Hematopoietic multipotent progenitor cell treated with erythropoietin and hydrocortisone succinate and interleukin-3 and kit ligand, for 17 days (in vitro differentiated cells): ENCODE measurements at places on chromosomes 13 and 19.

DNA sequence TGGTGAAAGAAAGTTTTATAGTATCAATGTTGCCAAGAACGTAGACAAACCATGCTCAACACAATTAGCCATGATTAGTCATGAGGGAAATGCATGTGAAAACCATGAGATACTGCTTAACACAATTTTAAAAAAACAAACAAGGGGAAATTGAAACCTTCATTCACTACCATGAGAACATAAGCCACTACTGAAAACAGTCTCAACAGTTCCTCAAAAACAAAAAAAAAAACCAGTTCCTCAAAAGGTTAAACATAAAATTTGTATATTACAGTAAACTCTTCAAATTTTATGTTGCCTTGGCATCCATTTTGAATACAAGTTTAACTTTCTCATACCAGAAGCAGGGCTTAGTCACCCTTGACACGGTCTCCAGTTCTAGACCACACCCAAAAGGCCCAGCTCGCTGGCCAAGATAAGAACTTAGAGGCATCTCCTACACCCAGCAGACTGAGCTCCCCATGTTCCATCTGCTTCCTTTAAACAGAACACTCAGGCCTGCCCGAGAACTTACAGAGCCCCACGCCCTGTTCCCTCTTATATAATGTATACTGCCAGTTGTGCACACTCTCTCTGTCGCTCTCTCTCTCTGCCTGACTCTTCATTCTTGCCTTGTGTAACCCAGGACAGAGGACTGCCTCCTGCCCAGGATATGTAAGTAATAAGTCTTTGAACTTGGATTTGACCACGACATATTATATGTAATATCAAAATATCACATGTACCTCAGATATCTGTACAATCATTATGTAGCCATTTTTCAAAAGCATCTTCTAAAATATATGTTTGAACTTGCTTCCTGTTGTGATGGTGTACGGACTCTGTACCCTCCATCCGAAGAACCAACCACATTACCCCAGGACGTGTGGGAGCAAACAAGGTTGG is 67.4 kb downstream of the STK24 start:
- DNase-seq: peak; percentile 96

DNA sequence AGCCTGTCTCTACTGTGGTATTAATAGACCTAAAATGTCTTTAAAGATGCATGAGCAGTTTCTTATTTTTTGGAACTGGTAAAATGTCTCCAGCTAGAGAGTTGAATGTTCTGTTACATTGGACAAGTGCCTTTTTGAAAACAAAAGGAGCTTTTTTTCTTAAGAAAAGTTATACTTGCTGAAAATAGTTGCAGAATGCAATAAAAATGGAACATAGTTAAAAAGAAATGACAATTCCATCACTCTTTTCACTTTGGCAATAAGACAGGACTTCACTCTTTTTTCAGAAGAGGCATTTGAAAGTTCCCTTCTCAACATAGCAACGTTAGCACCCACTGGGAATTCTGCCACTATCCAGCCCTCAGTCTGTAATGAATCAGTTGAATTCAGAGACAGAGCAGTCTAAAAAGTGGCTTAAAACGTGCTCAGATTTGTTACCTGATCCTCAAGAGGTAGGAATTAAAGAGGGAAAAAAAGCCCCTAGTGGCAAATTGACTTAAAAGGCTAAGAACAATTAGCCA is 10.1 kb downstream of the RGCC start:
- DNase-seq: no peak

- DNase-seq: no peak
Observed at GRCh38 chr19:24073807-24074206, 13.2 kb upstream of the ZNF254 start.

DNA sequence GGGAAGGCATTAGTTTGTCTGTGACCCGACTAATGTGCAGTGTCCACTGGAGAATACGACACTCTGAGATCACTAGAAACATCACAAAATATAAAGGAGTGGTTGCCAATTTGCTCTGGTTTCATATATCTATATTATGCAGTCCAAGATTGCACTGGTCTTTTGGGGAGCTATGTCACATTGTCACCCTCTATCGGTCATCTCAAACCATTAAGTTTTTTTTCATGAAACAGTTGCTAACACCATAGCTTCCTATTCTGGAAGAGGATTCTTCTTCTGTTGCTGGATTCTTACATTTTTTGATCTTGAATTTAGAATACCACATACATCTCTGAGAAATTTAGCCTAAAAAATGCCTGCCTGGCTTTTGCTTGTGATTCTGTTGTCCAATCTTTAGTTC is 168.6 kb downstream of the LACC1 start:
- DNase-seq: no peak

- no peak for DNase-seq
Observed at GRCh38 chr13:35136585-35136984, 194.5 kb downstream of the NBEA start.

DNA sequence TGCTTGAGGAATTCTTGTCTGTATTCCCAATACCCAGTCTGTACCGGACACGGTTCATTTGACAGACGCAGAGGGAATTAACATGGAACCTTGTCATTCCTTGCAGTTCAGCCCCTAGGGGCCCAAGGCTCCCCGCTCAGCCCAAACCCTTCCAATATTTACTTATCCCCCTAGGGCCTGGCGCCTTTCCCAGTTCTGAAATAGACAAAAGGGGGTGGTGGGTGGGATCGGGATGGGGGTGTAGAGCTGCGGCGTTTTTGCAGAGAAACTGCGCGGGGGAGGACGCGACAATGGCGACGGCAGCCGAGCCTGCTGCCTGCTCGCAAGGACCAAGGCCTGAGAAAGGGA is 583 bp downstream of the AKAP8L start:
- peak; percentile 58 for DNase-seq

- no peak for DNase-seq
Observed at GRCh38 chr13:40588101-40588500, 78.3 kb downstream of the FOXO1 start.

- DNase-seq: no peak
Observed at GRCh38 chr19:35048911-35049411, 7.4 kb downstream of the HPN start.

DNA sequence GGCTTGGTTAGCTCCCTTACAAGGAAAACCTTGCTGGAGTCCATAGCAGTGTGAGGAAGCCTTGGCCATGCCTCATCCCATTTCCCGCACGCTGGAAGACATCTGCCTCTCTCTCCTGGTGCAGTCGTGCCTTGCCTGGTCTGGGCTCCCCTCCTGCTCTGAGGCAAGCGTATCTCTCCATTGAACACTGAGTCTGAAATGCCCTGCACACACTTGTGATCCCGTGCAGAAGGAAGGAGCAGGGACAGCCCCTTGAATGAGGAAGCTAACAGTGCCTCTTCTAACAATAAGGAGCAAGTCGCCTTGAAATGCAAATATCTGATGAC is 407 bp upstream of the ZNF440 start:
- no peak for DNase-seq

- DNase-seq: no peak
Observed at GRCh38 chr13:90557626-90558025, 789.9 kb upstream of the MIR17HG start.

- DNase-seq: no peak
Observed at GRCh38 chr19:46755077-46755852, 9.0 kb upstream of the STRN4 start.

DNA sequence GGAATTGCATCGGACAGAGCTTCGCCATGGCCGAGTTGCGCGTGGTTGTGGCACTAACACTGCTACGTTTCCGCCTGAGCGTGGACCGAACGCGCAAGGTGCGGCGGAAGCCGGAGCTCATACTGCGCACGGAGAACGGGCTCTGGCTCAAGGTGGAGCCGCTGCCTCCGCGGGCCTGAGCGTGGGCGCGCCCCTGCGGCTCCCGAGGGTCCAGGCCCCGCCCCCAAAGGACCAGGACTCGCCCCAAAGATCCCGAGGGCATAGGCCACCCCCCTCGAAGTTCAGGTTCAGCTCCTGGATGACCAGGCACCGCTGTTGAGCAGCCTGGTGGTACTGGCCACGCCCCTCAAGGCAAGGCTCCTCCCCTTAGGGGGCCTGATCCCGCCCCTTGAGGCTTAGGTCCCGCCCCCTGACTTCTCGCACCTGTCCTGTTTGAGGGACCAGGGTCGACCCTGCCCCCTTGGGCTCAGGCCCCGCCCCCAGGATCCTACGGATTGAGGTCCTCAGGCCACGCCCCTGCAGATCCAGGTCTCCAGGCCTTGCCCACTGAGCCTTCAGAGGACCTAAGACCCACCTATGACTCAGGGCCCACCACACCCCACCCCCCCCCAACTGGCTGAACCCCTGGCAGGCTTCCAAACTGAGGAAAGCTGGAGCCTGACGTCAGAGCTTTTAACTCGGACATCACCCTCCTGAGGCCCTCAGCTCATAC is 43.1 kb downstream of the CYP4F22 start:
- DNase-seq: peak; percentile 42
